ENCODE measurements at places on chromosomes 2 and 18. TPM values are rescaled to one million over a fixed set of nuclear protein-coding genes. Genes with fewer than 3 reads are reported as not detected.

- H3K36me3 ChIP-seq, result no peaks in the 10 kb centered on the region
- no peak for DNase-seq
- H3K27ac ChIP-seq, result no peak within 1 kb of the TSS
- no peaks in the 10 kb centered on the region for H3K27me3 ChIP-seq
- H3K4me1 ChIP-seq, result no peaks in the 10 kb centered on the region
Observed at GRCh38 chr2:164954954-164955701, at the start of gene SLC38A11. TSS of gene SLC38A11 (minus strand) at chr2:164955525. CDS start at chr2:164955247, 278 bp downstream.

- no peak overlapping the region for H3K27ac ChIP-seq
- H3K4me3 ChIP-seq, result no peak overlapping the region
- H3K4me1 ChIP-seq, result no peaks in the 10 kb centered on the region
- H3K36me3 ChIP-seq, result no peaks in the 10 kb centered on the region
- no peak for DNase-seq
- H3K27me3 ChIP-seq, result no peaks in the 10 kb centered on the region
Observed at GRCh38 chr2:196513796-196514526, 125.6 kb upstream of the CCDC150 start.

The MPP4 gene
- not detected for total RNA-seq

DNA sequence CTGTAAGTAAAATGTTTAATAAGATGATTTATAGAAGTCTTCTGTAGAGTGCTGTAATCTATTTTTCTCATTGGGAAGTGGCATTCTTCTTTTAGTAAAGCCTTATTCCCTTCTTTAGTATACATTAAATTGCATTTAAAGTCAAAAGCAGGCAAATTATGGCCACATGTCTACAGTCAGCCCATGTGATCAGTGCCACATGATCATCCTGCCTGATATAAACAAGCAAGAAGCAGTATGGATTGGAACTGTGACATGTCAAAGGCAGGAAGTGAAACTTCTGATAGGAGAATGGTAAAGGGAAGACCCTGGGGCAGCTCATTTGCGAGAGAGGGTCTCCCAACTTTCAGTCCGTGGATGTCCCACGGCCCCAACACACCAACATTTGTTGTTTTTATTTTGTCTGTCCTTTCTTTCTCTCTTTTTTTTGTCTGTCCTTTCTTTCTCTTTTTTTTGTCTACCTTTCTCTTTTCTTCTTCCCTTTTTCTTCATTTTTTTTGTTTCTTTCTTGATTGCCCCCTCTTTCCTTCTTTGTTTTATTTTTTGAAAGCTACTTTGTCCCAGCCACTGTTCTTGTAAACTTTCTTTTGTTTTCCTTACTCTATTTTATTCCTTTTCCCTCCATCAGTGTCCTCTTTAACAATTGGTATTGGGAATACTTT, 154.9 kb downstream of the DTNA start:
- DNase-seq, result no peak
- no peak overlapping the region for H3K4me3 ChIP-seq
- no peaks in the 10 kb centered on the region for H3K4me1 ChIP-seq
- H3K36me3 ChIP-seq, result no peaks in the 10 kb centered on the region
- H3K27me3 ChIP-seq, result no peaks in the 10 kb centered on the region
- no peak overlapping the region for H3K27ac ChIP-seq

The AMER3 gene
- not detected for total RNA-seq

- no peak overlapping the region for H3K4me3 ChIP-seq
- no peak overlapping the region for H3K27ac ChIP-seq
- no peaks in the 10 kb centered on the region for H3K36me3 ChIP-seq
- H3K4me1 ChIP-seq, result no peaks in the 10 kb centered on the region
- no peak for DNase-seq
Observed at GRCh38 chr18:45197526-45197970, 417.7 kb upstream of the SLC14A2 start.

The MAP3K19 gene
- not detected for total RNA-seq

DNA sequence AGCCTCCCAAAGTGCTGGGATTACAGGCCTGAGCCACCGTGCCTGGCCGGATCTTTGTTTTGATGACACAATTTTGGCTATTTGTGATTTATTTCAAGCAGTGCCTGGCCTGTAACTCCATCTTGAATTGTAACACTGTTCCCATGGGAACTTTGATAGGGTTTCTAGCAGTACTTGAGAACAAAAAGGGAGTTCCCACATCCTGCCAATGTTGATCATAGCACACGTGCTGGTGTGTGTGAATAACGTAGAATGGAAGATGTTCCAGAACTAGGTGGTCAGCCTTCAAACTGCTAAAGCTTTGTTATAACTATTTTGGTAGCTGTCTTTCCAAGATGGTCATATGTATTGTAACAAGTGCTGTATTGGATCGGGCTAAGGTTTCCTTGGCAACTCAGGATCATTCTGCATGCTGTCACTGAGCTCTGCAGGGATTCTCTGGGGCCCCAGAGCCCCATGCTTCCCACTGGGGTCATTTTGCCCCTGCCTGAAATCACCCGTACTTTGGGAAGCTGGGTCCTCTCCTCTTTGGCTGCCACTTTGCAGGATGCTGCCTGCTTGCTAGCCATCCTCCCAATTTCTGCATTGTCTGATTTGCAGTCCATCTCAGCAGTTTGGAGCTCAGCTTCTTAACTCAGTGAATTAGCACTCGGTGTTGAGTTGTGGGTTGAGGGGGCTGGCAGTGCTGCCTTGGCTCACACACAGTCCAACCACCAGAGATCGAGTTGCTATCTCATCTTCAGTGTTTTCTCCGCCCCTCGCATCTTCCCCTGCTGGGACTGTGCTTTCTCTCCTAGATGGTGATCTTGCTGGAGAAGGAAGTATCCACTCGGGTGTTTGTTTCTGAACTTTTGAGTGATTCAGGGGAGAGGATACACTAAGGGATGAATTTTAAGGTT, 26.8 kb downstream of the SH3RF3 start:
- no peaks in the 10 kb centered on the region for H3K36me3 ChIP-seq
- H3K27me3 ChIP-seq, result no peaks in the 10 kb centered on the region
- no peak for DNase-seq
- H3K4me1 ChIP-seq, result no peaks in the 10 kb centered on the region
- H3K27ac ChIP-seq, result no peak overlapping the region

DNA sequence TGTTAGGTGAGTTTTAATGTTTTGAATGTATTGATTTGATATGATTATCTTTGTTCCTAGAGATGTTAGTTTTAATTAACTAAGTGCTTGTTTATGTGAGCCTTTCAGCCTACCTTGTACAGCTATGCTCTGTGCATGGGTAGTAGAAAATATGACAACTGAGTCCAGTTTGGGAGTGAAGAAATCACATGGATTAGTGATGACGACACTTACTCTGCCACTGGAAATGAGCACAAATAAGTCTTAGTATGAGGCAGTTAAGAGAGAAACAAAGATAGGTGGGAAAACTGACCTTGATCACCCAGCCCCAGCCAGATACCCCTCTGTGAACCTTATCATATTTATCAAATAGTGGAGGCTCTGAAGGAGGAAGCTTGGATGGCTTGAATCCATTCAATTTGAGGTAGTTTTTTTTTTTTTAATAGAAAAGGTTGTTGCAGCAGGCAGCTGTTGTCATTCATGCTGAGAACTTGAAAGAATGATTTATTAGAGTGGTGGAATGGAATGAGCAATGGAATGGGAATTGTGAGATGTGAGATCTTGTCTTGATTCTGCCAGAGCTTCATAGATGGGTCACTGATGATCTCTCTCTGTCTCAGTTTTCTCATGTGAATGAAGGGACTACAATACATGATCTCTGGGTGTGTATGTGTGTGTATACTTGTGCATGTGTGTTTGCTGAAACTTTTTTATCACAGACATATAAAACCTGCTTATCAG, 96.4 kb downstream of the MAP3K20 start:
- no peaks in the 10 kb centered on the region for H3K4me1 ChIP-seq
- no peak overlapping the region for H3K27ac ChIP-seq
- no peak overlapping the region for H3K4me3 ChIP-seq
- no peak for DNase-seq
- H3K27me3 ChIP-seq, result no peaks in the 10 kb centered on the region
